ENCODE measurements at places on chromosomes 12 and 14.

DNA sequence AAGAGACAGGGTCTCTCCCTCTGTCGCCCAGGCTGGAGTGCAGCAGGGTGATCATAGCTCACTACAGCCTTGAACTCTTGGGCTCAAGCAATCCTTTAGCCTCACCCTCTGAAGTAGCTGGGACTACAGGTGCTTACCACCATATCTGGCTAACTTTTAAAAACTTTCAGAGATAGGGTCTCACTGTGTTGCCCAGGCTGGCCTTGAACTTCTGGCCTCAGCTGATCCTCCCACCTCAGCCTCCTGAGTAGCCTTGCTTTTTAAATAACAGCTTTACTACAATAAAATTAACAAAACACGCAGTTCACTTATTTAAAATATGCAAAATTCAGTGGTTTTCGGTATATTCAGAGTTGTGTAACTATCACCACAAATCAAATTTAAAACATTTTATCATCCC is 79.0 kb downstream of the RCOR1 start:
- DNase-seq = no peak

DNA sequence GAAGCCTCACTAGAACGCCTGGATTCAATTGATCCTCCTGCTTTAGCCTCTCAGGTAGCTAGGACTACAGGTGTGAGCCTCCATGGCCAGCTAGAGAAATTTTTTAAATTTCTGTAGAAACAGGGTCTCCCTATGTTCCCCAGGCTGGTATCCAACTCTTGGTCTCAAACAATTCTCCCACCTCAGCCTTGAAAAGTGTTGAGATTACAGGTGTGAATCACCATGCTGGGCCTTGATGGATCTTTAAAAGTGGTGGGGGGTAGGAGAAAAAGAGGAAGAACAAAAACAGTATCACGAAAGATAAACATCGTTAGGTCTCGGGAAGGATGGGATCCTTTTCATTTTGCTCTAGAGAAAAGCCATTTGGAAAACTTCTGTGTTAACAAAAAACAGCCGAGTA is 4.5 kb downstream of the GYS2 start:
- no peak for DNase-seq

DNA sequence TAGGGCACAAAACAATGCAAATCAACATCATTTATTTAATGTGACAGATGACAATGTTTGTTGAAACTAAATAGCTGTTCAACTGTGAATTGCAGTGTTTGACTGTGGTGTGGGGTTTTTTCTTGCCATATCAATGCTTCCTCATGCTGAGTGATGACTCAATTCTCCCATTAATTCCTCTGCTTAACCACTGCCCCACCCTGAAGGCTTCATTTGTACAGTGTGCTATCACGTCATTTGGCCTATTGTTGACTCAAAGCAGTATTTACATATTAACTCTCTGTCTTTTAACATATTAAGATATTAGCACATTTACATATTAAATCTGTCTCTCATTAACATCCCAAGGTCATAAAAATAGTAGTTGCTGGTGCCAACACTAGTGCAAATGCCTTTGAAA is 164.8 kb upstream of the NRXN3 start:
- no peak for DNase-seq

DNA sequence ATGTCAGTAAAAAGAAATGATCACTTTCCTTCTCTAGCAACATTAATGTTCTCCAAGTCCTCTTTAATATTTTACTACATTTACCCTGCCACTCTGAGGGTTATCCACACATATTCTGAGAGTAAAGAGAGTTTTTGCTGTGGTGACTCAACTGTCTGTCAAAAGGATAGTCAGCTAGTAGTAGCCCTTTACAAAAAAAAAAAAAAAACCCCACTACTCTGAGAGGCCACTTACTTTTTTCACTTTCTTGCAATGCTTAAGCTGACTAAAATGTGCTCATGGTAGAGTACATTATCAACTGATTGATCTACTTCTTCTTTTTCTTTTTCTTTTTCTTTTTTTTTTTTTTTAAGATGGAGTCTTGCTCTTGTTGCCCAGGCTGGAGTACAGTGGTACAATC is 27.6 kb upstream of the PPM1A start:
- DNase-seq = no peak

GRCh38 chr14:99791476-99792209 is 1.6 kb upstream of the EML1 start:
- no peak for DNase-seq

- DNase-seq = no peak
Observed at GRCh38 chr14:68718023-68718990, 74.6 kb downstream of the ZFP36L1 start.

DNA sequence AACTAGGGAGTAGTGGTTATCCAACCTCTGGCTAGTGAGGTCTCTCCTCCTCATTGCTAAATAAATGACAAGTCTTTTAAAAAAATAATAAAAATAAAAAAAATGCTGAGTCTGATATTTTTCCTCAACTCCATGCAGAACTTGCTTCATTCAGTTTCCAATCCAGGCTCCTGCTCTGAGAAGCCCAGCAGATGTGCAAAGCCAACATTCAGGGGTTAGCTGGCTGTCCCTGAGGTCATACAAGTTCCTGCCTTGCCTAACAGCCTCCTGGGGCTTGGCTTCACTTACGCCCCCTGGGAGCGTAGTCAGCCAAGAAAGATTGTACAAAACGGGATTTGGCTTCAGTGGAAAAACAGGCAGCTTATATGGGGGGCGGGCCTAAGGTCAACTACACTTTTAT is 23.3 kb downstream of the RTRAF start:
- no peak for DNase-seq

- no peak for DNase-seq
Observed at GRCh38 chr12:91380631-91381030, 198.0 kb upstream of the DCN start.
